CD4-positive, alpha-beta T cell treated with Interleukin-17A for 1 hour (primary cell): ENCODE measurements at places on chromosomes 16 and 17.

- DNase-seq = no peak
Observed at GRCh38 chr17:855569-855968, 73.4 kb downstream of the MRM3 start.

DNA sequence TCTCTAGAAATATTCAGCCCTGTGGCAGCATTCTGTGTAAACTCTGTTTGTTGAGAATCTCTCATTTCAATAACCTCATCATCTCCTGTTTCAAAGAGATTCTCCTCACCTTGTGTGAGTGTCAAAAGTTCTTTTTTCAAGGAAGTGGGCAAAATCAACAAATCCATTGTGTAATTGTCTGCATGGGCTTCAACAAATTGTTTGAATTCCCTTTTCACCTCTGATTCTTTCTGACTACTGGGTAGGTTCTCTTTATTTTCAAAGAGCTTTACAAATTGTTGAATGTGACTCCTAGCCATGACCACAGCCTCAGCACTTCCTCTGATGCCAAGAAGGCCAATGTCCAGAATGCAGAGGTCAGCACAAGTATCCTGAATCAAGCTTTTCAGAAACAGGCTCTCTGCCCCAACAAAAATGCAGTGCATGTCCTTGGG lies 48.0 kb downstream of the N4BP1 start:
- no peak for DNase-seq

DNA sequence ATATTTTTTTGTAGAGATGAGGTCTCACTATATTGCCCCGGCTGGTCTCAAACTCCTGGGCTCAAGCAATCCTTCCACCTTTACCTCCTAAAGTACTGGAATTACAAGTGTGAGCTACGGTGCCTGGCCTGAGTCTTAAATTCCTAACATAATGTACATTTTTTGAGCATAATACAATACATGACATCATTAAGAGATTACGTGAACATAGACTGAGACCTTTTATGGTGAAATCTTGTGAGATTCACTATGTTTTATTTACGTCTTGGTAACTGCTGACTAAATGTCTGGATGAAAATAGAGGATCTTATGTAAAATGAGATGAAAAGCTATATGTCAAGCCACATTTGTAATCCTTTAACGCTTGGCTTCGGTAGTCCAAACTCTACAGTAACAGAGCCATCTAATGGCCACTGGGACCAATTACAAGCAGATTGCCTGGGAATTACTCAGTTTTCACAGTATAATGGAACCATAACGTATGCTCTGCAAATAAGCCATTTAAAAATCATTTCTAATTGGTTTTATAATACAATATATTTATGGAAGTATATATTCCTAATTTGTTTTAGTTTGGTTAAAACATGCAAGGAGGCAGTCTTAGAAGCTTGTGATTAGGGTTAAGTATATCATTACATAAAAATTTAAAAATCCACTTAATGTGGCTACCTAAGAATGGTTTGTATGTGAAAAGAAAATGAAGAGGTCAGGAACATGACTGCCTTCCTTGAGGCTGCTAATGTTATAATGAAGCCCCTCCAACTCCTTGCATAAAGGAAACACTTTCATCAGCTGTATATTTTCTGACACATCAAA lies 8.1 kb upstream of the EFCAB13 start:
- DNase-seq = peak; percentile 71

DNA sequence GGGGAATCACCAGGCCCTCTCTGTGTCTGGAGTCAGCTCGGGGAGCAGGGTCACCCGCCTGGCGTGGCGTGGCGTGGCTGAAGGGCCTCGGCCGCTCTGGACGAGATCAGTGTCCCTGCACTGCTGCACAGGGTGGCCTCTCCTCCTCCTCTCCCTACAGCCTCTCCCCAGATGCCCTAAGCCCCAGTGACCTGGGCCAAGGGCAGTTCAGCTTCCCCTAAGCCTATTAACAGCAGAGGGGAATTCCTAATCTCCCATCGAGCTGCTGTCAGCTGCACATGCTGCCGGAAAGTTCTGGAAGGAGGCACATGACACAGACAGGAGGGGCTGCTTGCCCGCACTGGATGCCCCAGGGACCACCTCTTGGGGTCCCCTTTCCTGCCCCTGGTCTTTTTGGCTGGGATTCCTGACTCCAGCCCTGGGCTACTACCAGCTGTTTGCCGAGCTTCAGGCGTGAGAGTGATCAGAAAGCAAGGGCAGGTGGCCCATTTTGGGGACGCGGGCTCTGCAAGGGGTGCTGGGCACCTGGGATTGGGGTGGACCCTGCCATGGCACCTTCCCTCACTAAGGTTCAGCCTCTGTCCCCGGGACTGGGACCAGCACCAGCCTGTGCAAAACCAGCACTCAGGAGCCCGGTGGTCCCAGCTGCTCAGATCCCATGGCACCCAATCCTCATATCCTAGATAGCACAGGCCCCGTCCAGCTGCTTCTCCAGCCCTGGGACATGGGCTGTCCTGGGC lies 794 bp downstream of the PDE6G start:
- DNase-seq = no peak

GRCh38 chr17:83116311-83116771 lies 36.9 kb downstream of the METRNL start:
- no peak for DNase-seq

DNA sequence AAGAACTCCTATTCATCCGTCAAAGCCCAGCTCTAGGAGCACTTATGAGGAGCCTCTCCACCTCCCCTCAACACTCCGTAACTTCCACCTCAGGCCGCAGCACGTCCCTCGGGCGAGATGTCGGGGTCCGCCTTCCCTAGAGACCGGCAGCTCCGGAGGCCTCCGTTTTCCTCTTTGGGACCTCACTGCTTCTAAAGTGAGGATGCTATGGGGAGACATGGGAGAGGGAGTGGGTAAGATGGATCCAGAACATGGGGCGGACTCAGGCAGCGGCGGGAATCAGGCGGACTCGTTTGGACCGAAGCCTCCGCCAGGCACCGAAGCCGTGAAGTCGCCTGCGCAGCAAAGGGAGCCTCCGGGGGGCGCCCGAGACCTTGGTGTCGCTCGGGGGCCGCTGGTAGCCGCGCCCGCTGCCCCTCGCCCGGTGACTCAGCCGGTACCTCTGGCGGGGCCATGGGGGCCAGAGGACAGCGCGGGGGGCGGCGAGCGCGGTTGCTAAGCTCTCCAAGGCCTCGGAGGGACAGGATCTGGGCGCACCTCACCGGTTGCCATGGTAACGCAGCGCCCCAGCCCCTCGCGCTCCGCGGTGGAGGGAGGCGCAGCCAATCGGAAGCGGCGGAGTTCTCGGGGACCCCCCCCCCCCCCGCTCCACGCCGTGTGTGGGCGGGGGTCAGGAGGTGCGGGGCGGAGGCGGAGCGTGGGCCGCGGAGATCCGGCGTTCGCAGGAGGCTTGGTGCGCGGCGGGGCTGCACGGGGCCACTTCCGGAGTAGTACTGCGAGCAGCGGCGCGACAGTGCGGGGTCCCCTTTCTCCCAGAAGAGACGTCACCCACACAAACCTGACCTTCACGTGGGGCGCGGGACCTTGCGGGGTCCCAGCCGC lies 1.3 kb upstream of the HIC1 start:
- DNase-seq = peak; percentile 89

GRCh38 chr17:1315409-1315808 lies 35.9 kb downstream of the TRARG1 start:
- no peak for DNase-seq

DNA sequence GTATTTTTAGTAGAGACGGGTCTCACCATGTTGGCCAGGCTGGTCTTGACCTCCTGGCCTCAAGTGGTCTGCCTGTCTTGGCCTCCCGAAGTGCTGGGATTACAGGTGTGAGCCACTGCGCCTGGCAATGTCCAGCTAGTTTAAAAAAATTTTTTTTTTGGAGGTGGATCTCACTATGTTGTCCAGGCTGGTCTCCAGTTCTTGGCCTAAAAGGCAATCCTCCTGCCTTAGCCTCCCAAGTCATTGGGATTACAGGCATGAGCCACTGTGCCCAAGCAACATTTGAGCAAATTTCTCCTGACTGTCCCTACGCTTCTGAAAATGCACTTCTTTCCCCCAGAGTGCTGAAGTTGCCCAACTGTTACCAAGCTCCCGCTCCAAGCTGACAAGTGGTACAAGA lies 8.0 kb downstream of the MAP3K14 start:
- DNase-seq = no peak

DNA sequence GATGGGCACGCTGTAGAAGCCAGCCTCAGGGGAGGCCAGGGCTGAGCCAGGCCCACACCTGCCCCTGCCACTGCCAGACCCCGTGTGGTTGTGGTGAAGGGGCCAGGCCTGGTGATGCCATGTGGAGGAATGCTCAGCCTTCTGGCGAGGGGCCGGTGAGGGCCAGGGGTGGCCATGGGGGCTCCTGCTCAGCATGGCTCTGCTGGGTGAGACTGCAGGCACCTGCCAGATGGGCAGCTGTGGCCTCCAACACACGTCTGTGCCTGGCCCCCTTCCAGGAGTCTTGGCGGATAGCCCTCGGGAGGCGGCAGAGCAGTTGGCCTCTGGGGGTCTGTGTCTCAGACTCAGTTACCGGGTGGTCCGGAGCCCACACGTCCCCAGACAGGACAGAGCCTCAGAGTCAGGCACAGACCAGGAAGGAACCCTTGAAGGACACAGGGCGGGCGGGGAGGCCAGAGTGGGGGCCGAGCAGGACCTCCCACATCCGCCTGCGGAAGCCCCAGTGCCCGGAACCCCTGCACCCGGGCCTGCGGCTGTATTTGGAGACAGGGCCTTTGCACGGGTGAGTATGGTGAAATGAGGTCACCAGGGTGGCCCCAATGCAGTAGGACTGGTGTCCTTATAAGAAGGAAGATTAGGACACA lies 22.5 kb upstream of the CHMP6 start:
- DNase-seq = no peak

GRCh38 chr16:21663889-21664647 lies at the start of gene OTOA:
Gene OTOA, plus strand, starts transcription at chr16:21663968. Its CDS starts 14,547 bp downstream, at chr16:21678515.
- no peak for DNase-seq

GRCh38 chr17:34672176-34672785 lies 92.9 kb downstream of the TMEM132E start:
- DNase-seq = no peak

DNA sequence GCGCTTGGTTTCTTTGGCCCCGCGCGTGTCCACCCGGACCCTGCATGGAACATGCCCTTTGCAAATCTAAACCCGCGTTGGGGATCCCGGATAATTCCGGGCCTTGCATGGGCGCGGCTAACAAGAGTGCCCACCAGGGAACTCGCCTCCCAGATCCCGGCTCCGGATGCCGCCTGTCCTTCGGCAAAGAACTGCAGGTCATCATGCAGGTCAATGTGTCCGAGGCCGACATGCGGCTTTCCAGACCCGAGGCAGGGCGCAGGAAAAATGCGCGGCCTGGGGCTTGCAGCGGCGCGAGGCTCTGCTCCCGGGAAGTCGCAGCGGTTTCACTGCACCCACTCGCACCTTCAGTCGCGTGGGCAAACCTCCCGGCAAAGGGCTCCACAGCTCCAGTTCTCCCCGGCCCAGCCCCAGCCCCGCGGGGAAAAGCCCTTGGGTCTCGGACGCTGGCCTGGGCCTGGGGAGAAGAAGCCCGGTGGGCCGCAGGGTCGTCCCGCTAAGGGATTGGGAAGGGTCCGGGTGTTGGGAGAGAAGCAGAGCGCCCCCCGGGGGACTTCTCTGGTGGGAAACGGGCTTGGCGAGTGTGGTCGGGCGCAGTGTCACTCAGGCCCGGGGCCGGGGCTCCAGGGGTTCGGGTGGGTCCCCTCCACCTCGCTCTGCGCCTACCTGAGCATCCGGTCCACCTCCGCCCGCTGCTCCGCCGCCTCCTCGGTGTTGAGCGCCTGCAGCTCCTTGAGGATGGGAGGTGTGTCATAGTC lies 805 bp downstream of the HNF1B start:
- DNase-seq = peak; percentile 12

DNA sequence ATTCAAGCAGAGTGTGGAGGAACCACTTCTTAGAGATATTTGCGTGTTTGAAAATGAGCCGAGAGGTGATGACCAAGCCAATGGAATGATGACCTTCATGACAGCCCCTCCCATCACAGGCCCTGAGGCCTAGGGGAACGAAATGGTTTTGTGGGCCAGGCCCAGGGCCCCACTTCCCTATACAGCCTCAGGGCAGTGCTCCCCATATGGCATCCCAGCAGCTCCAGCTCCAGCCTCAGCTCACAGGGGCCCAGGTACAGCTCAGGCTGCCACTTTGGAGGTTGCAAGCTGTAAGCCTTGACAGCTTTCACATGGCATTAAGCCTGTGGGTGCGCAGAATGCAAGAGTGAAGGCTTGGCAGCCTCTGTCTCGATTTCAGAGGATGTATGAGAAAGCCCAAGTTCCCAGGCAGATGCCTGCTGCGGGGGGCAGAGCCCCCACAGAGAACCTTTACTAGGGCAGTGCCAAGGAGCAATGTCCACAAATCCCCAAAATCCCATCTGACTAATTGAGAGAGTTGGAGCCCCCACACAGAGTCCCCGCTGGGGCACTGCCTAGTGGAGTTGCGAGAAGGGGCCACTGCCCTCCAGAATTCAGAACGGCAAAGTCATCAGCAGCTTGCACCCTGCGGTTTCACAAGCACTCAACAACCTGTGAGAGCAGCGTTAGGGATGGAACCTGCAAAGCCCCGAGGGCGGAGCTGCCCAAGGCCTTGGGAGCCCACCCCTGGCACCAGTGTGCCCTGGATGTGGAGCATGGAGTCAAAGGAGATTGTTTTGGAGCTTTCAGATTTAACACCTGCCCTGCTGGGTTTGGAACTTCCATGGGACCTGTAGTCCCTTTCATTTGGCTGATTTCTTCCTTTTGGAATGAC lies 21.2 kb downstream of the CHMP6 start:
- DNase-seq = no peak

DNA sequence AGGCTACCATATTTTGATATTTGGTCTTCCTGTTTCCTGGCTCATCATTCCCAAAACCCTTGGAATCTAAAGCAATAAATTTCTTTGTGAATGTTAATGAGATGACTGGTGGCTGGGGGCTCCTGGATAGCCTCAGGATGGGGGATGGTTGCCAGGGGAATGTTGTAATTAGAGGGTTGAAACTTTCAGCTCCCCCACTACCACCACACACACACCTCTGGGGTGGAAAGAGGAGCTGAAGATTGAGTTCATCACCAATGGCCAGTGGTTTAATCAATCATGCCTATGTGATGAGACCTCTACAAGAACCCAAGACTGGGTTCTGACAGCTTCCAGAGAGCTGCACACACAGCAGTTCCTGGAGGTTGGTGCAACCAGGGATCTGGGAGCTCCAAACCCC lies 59.1 kb downstream of the HS3ST3A1 start:
- DNase-seq = no peak

DNA sequence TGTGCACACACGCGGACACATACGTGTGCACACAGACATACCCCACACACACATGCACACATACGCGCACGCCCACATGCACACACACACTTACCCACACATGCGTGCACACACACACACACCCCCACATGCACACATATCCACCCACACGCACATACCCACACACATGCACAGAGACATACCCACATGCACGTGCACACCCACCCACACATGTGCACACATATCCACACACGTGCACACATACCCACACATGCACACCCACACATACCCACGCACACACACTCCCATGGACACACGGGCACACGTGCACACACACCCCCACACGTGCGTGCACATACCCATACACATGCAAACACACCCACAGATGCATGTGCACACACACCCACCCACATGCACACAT lies 27.2 kb upstream of the PVALEF start:
- DNase-seq = no peak

GRCh38 chr17:16568541-16569357 lies at the start of gene ZNF287:
Gene ZNF287, minus strand, starts transcription at chr17:16569204. Its CDS starts 1,473 bp downstream, at chr17:16567731.
- DNase-seq = peak; percentile 96

GRCh38 chr16:83794860-83795554 lies 12.8 kb upstream of the HSBP1 start:
- DNase-seq = no peak

- DNase-seq = no peak
Observed at GRCh38 chr16:85749771-85750145, 1.1 kb downstream of the C16orf74 start.
